Stimulated activated CD4-positive, alpha-beta T cell treated with anti-CD3 and anti-CD28 coated beads, Interleukin-1b, Interleukin-23, amount 100 ng/mL, for 24 hours (primary cell): ENCODE measurements at places on chromosomes 7 and 10.

DNA sequence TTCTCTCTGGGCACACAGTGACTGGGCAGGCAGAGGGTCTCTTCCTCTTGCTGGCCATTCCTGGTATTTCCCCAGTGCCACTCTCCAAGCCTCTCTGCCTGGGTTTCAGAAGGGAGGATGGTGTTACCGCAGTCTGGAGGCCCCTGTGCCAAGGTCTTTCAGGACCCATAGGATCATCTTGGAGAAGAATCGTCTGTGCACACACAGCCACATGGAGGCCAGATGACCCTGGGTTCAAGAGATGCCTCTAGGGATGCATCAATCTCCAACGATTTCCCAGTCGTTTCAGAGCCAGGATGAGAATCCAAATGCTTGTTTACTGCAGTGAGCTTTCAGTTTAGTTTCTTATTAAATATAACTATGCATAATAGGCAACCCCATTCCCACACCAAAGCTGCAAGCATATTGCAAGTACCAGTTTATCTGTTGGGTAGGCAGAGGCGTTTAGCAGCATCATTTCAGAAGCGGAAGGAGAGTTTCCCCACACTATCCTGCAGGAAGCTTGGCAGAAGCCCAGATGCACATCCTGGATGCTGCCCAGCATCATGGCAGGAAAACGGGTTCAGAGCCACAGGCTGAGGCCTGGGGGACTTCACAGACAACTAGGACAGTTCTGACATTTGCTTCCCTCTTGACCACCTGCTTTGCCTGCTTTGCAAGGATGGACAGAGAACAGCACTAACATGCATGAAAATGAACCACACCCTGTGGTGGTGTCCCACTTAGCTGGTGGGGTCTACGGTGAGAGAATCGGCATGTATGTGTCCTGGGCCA is 134.7 kb upstream of the FAM20C start:
- no peak for DNase-seq

DNA sequence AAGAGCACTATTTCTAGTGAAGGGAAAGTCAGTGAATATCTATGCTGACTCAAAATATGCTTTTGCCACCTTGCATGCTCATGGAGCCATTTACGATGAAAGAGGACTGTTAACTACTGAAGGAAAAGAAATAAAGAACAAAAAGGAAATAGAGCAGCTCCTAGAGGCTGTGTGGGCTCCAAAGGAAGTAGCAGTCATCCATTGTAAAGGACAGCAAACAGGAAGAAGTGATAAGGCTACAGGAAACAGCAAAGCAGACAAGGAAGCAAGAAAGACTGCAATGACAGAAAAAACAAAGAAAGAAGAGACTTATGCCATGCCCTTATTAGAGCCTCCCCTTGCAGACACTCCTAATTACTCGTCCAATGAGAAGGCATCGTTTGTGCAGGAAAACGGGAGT is 12.0 kb upstream of the ZNF33B start:
- DNase-seq, result no peak

GRCh38 chr7:13872709-13873108 is 116.8 kb downstream of the ETV1 start:
- DNase-seq, result no peak

DNA sequence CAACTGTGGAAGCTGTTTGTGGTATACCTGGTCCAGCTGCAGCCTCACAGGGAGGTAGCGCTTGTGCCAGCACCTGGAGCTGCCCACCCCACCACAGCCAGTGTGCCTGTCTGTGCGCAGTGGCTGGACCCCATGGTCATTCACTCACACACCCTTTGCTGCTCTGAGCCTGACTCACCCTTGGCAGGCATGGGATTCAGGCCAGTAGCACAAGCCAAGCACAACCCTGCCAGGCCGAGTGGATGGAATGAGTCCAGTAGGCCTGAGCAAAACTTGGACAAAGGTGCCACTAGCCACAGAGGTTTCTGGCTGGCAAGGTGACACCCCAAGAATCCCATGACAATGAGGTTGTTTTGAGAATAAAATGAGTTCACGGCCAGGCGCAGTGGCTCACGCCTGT is 19.0 kb downstream of the RBM48 start:
- no peak for DNase-seq

GRCh38 chr10:33802566-33802965 is 468.1 kb upstream of the NRP1 start:
- no peak for DNase-seq

DNA sequence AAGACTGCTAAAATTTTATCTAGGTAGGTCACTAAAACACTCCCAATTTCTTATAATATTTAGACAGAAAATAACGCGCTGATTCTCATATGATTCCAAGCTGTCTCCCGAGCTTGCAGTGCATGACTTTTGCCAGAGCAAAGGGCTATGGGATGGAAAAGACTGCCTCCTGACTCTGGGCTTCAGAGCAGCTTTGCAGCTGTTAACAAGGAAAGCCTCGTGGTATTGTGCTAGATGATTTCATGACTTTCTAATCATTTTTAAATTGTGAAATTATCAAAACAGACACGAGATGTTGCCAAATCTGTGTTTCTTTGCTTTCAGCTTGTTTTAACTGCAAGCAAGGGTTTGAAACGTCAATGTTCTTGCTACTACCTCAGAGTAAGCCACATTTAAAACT is 238.3 kb downstream of the AGMO start:
- DNase-seq, result no peak

DNA sequence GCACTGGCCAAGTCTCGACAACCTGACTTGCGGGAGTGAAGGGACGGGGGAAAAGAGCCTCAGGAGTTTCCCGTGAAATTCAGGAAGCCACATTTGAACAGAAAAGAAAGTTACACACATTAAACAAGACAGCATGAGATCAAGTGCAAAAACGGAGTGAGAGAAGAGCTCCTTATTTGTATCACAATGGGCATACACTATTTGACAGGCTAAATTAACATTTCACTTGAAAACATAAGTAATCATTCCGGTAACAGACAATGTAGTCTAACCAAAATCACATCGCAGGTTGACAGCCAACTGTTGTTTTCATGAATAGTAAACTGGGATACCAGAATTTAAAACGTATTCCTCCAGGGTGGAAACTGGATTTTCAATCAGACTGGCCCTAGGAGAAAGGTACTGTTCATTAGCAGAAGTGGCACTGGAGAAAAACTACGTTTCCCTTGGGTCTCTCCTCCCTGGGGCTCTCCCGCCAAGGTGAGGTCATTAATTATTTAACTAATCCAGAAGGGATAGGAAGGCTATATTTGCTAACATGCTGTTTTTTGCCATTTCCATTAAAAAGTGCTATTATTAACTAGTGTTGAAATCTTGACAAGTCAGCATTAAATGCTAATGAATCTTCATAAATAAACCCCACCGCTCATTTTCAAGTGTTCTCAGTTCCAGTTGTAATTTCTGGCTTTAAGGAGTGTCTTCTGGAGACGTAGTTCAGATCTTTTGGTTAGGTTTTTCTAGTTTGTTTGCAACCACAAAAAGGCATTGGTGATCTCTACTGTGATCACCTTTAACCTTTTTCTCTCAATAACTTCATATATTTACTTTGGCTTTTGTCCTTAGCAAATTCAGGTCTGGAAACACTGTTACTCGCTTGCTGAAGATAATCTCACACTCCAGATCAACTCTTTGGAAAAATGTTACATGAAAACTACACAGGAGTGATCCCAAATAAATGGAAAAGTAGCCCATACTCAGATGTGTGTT is 25.1 kb downstream of the RHEB start:
- no peak for DNase-seq
